NCI-H1417 treated with DMSO at 0.1 percent for 48 hours (cell line): ENCODE measurements at places on chromosomes 4 and X.

DNA sequence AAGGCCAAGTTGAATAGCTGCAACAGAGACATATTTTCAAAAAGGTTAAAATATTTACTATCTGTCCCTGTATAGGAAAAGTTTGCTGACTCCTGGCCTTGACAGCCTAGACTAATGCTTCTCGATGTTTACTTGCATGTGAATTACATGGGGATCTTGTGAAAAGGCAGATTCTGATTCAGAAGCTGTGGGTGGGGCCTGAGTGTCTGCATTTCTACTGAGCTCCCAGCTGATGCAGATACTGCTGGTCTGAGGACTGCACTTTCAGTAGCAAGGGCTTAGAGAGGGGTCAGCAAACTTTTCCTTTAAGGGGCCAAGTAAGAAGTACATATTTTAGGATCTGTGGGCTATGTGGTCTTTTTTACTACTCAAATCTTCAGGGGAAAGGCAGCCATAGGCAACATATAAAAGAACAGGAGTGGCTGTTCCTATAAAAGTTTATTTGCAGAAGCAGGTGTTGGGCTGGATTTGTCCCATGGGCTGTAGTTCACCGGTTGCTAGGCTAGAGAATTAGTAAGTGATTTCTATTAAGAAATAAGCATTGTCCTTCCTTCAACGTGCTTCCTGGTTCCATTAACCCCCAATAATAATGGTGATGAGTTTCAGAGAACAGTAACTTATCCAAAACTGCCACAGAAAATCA, 97.2 kb upstream of the PDE5A start:
- no peak for DNase-seq

- DNase-seq, result no peak
Observed at GRCh38 chrX:22740836-22741235, 258.9 kb upstream of the DDX53 start.

DNA sequence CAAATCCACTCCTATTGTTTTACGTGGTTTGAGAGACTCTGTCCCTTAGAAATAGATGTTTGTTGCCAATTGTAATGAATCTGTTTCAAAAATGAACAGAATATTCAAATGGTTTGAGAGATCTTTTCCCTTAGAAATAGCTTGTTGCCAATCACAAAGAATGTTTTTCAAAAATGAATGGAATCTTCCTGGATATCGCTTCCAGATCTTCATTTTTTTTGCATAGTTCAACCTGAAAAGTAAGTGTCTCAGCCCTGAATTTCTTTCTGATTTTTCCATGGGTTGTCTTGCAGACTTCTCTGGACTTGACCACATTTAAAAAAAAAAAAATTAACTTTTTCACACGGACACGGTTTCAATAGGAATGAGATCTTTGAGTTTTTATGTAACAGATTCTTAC, 22.7 kb downstream of the SHOX start:
- no peak for DNase-seq

DNA sequence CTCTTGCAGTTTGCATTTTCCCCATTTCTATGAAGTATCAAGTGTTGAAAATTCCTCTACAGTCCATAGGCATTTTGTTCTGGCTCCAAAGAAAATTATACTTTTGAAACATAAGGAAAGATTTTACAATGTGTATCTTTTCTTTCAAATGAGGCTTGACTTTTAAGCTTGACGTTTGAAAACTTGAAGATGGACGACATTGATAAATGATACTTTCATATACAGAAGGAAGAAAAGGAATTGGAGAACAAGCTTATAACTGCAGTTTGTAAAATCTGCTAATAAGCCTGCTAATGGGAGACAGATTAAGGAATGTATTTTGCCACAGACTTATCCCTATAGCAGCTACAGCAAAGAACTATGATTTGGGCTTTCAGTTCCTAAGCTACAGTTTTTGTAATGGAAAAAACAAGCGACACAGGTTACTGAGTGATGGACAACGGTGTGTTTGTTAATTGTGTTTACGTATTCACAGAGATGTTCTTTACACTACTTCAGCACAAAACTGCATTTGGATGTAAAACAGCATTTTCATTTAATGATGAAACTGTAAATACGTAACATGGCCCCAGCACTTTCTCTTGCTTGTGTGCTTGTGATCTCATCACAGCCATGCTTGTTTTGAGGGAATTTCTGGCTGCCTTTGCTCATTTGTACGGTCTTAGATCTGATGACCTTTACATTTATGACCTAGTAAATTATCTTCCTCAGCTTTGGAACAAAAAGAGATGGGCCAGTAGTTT, 83.2 kb upstream of the FAT1 start:
- DNase-seq, result no peak

- DNase-seq, result no peak
Observed at GRCh38 chrX:23482561-23482960, 147.9 kb downstream of the PTCHD1 start.

DNA sequence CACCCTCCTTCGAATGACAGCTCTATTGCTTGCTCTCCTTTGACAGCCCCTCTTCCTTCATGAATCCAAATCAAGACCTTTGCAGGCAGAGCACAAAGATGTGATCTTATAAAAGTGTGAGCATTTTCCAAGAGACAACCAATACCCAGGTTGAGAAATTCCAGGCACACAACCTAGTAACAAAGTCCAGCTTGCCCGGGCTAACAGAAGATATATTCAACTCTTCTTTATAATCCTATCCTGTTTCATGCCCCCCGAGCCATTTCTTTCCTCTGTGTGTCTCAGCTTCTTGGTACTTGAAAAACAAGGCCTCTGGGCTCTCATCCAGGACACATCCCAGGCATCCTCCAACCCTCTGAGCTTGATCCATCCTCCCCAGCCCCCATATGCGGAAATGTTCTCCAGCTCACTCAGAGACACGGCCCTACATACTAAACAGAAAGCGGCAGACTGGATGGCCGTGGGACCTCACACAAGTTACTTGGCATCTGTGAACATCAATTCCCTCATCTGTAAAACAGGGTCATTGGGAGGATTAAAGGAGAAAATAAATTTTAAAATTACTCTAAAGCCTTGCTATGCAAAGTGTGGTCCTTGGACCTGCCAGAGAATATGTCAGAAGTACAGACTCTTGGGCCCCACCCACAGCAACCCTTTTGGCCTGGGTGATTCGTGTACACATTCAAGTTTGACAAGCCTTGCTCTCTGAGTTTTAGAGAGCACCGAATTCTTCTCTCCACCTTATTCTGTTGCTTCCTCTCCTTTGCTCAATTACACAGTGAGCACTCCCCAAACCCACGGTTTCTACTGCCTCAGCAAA, 627.0 kb downstream of the BCOR start:
- no peak for DNase-seq

- no peak for DNase-seq
Observed at GRCh38 chrX:9420275-9421265, 44.3 kb upstream of the TBL1X start.

DNA sequence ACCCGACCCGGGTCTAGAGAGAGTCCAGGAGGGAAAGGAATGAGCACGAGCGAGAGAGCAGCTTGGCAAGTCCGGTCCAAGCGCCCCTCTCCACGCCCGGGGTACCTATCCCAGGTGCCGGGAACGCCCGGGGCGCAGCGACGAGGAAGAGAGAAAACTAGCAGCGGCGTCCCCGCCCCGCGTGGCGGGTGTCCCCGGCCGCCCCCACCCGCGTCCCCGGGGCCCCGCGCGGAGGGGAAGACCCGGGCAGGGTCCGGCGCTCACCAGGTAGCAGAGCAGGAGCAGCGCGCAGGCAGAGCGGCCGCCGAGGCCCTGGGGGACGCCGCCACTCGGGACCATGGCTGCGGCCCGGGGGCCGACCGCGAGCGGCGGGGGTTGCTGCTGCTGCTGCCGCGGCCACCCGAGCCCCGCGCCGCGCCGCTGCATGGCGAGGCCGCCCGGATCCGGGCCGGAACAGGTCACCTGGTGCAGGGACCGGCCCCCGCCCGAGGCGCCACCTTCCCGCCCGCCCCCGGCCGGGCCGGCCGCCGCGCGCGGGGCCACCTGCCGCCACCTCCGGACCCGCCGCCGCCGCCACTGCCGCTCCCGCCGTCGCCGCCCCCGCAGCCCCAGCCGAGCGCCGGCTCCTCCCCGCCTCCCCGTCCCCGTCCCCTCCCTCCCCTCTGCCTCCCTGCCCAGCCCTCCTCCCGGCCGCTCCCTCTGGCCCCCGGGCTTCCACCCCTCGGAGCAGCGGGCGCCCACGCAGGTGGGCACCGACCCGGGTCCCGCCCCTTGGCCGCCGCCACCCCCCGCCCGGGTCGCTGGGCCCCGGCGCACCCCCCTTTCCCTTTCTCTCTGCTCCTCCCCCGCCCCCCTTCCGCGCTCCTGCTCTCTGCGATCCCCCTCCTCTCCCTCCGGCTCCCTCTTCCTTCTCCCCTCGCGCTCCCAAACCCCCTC, at the start of gene SEL1L3:
SEL1L3 (minus strand) TSS at position 578 of the 936 bp plus-strand sequence; CDS start at position 426, 152 bp downstream.
- DNase-seq, result no peak

DNA sequence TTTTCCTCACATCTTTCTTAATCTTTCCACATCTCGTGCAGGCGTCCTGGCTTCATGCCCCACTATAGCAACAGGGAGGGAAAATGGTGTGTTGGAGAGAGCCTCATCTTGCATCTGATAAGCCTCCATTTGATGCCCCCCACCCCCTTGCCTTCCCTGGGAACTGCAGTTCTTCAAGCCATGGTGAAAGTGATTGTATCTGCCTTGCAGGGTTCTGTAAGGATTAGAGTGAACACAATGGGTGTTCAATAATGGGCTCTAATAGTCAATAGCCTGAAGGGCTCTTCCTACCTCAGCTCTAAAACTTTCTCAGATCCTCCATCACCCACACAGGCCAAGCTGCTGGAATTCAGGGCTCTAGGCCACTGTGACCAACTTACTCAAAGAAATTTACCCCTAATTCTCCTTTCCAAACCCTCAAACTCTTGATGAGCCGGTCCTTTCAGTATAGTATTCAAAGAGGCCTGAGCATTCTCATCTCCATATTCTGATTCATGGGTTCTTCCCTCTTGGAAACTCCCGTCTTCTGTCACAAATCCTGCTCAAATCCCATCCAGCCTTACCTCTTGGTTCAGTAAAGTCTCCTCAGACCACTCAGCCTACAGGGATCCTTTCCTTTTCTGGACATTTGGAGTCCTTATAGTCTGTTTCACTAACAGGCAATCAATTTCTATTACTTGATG, 128.3 kb upstream of the TRIM2 start:
- no peak for DNase-seq

- no peak for DNase-seq
Observed at GRCh38 chr4:159859656-159860148, 756.8 kb downstream of the RAPGEF2 start.

DNA sequence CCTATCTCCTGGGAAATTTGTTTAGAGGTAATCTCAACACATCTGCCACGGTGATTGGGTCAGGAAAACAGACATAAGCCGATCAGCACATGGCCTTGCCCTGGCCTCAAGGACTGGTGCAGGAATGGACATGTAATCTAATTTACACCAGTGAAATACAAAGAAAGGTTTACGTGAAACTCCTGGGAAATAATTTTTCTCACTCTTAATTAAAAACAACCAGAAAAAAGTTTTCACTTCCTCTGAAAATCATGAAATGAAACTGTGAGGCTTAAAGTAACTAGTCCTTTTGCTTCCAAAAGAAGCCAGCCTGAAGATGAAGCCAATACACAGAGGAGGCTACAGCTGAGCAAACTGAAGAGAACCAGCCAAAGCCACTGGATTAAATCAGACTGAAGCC, 154.1 kb upstream of the FAM241A start:
- no peak for DNase-seq

DNA sequence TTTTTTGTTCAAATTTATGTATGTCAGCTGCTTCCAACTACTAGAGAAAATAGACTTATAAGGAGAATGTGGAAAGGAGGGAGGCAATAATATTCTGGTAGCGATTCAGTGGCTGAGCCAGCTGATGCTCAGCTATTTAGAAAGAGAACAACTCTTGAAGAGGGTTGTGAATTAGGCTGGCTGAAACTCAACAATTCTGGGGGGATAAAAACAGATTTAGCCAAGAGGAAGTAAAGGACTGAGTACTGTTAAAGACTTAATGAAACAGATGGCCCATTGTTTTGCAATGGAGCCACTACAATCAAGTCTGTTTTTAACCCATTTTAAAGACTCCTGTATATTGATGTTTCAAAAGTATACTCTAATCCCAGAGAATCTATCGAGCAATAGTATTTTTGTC, 1058.9 kb downstream of the C4orf33 start:
- DNase-seq, result no peak

DNA sequence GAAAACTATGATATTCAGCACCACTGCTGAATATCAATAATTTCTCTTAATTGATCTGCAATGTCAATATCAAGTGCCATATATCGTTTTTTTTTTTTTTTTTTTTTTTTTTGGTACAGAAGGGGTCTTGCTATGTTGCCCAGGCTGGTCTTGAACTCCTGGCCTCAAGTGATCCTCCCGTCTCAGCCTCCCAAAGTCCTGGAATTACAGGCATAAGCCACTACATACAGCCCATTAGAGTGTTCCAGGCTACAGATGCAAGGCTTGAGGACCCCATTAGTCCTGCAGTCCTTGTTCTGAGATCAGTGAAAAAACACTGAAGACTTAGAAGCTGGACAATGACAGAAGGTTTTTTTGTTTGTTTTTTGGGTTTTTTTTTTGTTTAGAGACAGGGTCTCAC, 48.3 kb downstream of the PPP3CA start:
- DNase-seq, result no peak
